CD4-positive, alpha-beta memory T cell (primary cell): ENCODE measurements at places on chromosomes 1 and 21. TPM values are rescaled to one million over a fixed set of nuclear protein-coding genes. Genes with fewer than 3 reads are reported as not detected.

GRCh38 chr21:45600248-45600647 is 43.3 kb upstream of the PCBP3 start:
- DNase-seq: no peak
- no peak overlapping the region for H3K27ac ChIP-seq
- H3K4me1 ChIP-seq: peaks cover 8% of the 10 kb centered on the region
- no peak overlapping the region for H3K4me3 ChIP-seq
- no peaks in the 10 kb centered on the region for H3K36me3 ChIP-seq

The RASSF5 gene
- 298 TPM for polyA plus RNA-seq

DNA sequence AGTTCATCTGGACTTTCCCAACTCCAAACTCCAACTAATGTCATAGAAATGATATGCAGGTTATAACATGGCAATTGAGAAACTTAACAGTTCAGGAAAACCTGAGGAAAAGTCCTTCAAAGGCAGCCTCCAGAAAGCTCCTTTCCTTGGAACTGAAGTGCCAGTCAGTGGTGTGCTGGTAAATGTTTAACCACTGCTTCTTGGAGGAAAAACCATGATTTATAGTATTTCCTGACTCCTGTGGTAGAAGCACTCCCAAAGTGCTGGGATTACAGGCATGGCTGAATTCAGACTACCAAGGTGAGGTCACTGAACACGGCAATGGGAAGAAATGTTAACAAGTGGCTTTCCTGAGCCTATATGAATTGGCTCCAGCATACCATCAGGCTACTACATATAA is 26.7 kb upstream of the ZNHIT6 start:
- no peaks in the 10 kb centered on the region for H3K27me3 ChIP-seq
- H3K4me1 ChIP-seq: no peaks in the 10 kb centered on the region
- no peak for DNase-seq
- no peaks in the 10 kb centered on the region for H3K36me3 ChIP-seq
- no peak overlapping the region for H3K4me3 ChIP-seq

DNA sequence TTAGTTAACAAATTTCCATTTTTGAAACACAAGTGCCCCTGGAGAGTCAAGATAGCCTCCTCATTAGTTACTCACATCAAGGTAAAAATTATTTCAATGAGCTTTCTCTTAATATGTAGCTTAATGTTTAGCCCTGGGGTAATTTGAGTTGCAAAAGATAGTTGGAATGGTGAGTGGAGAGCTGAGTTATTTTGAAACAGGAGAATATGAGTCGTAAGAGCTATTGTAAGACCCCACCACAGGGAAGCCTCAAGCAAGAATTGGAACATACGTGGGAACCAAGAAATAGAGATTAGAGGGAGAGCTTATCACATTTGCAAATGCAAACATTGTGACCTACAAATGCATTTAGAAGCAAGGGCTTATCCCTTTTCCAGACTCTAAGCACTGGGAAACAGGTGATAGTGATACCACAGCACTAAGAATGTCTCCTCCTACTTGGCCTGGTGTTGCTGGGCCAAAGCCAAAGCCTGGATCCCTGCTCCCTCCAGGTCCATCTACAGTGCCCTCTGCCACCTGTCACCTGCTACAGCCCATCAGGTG is 635.1 kb downstream of the PTPRC start:
- DNase-seq: no peak
- H3K27ac ChIP-seq: no peak overlapping the region
- no peak overlapping the region for H3K4me3 ChIP-seq
- no peaks in the 10 kb centered on the region for H3K27me3 ChIP-seq
- no peaks in the 10 kb centered on the region for H3K36me3 ChIP-seq

The OTUD3 gene
- polyA plus RNA-seq: 1.8 TPM

The ANKRD35 gene
- polyA plus RNA-seq: 0.34 TPM

GRCh38 chr1:33142483-33143064 is 39.3 kb downstream of the TRIM62 start:
- H3K27me3 ChIP-seq: no peaks in the 10 kb centered on the region
- no peak overlapping the region for H3K4me3 ChIP-seq
- no peak overlapping the region for H3K27ac ChIP-seq
- no peak for DNase-seq
- no peaks in the 10 kb centered on the region for H3K4me1 ChIP-seq

GRCh38 chr1:238334170-238334569 is 443.4 kb upstream of the ZP4 start:
- no peaks in the 10 kb centered on the region for H3K36me3 ChIP-seq
- H3K27me3 ChIP-seq: no peaks in the 10 kb centered on the region
- no peaks in the 10 kb centered on the region for H3K4me1 ChIP-seq
- DNase-seq: no peak

DNA sequence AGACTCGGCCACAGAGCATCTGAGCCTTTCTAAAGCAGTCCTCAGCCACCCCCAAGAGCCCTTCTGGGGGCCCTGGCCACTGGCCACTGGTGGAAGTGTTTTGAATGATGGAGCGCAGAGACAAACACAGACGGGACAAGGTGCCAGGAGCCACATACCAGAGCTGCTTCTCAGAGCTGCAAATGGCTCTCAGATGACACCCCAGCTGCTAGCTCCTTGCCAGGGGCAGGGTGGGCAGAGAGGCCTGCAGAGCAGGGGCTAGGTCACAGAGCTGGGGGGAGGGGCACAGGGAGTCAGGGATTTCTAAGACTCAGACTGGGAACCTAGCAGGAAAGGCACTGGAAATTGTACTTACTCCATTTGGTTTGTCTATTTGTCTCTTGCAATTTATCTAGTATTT is 30.4 kb downstream of the KCNN3 start:
- no peak overlapping the region for H3K4me3 ChIP-seq
- DNase-seq: no peak
- H3K27me3 ChIP-seq: no peaks in the 10 kb centered on the region
- no peaks in the 10 kb centered on the region for H3K4me1 ChIP-seq
- no peak overlapping the region for H3K27ac ChIP-seq
- H3K36me3 ChIP-seq: no peaks in the 10 kb centered on the region

DNA sequence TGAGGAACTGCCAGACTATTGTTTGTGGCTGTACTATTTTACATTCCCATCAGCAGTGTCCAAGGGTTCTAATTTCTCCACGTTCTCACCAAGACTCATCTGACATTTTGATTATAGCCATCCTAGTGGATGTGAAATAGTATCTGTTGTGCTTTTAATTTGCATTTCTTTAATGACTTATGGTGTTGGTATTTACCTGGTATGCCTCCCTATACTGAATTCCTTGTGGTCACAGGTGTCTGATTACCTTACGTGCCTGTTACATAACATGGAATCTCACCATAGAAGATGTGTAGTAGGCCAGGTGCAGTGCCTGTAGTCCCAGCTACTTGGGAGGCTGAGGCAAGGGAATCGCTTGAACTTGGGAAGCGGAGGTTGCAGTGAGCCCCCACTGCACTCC is 13.5 kb downstream of the ZYG11A start:
- H3K4me1 ChIP-seq: no peaks in the 10 kb centered on the region
- DNase-seq: no peak
- no peaks in the 10 kb centered on the region for H3K36me3 ChIP-seq
- H3K27me3 ChIP-seq: no peaks in the 10 kb centered on the region
- no peak overlapping the region for H3K27ac ChIP-seq

The RPTN gene
- polyA plus RNA-seq: not detected

The MAB21L3 gene
- polyA plus RNA-seq: not detected

- H3K27me3 ChIP-seq: no peaks in the 10 kb centered on the region
- H3K36me3 ChIP-seq: no peaks in the 10 kb centered on the region
- DNase-seq: no peak
- no peak overlapping the region for H3K27ac ChIP-seq
- H3K4me3 ChIP-seq: no peak overlapping the region
- H3K4me1 ChIP-seq: peaks cover 16% of the 10 kb centered on the region
Observed at GRCh38 chr1:174189428-174190062, 30.2 kb downstream of the RABGAP1L start.

DNA sequence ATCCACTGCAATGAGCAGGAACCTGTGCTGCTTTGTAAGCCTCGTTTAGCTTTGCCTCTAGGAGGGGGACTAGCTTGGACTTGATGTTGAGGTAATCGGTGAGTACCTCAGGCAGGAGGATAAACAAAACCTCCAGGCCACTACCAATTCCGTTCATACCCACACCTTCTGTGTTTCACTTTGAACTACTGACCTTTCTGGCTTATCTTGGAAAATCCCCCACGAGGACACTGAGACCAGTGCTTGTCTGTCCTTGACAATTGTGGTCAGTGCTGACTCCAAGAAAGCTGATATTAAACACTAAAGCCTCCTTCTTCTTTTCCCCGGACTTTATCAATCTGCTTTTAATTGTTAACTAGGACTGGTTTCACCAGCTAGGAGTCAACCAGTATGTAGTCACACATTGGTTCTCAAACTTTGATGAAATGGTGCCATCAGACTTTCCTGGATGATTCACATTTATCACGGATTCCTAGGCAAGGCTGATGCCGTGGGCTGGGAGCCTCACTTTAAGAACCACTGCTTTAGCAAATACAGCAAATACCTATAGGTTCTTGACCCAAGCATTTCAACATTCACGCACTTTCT is 52.7 kb downstream of the TGFB2 start:
- no peak overlapping the region for H3K27ac ChIP-seq
- no peak for DNase-seq
- no peak overlapping the region for H3K4me3 ChIP-seq
- H3K27me3 ChIP-seq: no peaks in the 10 kb centered on the region

- no peaks in the 10 kb centered on the region for H3K4me1 ChIP-seq
- H3K27me3 ChIP-seq: no peaks in the 10 kb centered on the region
Observed at GRCh38 chr21:27536319-27536718, 569.4 kb upstream of the ADAMTS5 start.
